ENCODE measurements at places on chromosomes 12 and 14.

DNA sequence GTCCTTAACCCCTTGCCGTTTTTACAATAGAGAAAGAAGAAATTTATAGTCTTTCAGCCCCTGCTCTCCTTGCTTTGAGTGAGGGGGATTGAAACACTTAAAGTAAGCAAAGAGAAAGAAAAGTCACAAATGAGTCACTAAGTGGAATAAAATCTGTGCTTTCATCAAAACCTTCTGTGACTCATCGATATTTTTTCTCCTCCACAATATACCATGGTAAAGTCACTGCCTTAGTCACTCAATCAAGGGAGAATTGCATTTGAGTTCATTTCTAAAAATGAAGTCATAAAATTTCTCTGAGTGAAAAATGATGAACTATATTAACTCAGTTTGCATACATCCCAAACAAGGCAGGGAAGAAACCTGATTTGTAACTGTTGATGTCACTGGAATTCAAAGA lies 470.3 kb downstream of the FOXG1 start:
- DNase-seq, result no peak

GRCh38 chr14:105167303-105168092 lies 1.1 kb downstream of the JAG2 start:
- DNase-seq, result no peak

GRCh38 chr12:19288603-19289244 lies 150.6 kb upstream of the AEBP2 start:
- no peak for DNase-seq

GRCh38 chr14:103728721-103729120 lies 13.1 kb downstream of the ZFYVE21 start:
- no peak for DNase-seq

DNA sequence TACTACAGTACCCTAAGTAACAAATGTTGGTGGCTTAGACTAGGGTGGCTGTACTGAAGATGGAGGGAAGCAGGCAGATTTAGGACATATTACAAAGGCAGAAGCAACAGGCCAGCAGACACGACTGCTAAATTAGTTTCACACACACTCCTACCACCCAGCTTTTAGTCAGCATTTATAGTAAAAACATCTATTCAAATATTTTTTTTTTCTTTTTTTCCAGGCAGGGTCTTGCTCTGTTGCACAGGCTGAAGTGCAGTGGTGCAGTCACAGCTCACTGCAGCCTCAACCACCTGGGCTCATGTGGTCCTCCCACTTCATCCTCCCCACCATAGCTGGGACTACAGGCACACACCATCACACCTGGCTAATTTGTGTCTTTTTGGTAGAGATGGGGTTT lies 72.9 kb downstream of the CDK17 start:
- no peak for DNase-seq

GRCh38 chr12:66638666-66639065 lies 40.2 kb downstream of the GRIP1 start:
- no peak for DNase-seq

- DNase-seq, result no peak
Observed at GRCh38 chr12:99282624-99283023, 364.9 kb upstream of the GARIN6 start.

GRCh38 chr14:72942934-72943333 lies 16.7 kb downstream of the DCAF4 start:
- DNase-seq, result no peak

Data from dorsolateral prefrontal cortex (tissue), 122 donors.